ENCODE measurements at places on chromosomes 7 and 10.

DNA sequence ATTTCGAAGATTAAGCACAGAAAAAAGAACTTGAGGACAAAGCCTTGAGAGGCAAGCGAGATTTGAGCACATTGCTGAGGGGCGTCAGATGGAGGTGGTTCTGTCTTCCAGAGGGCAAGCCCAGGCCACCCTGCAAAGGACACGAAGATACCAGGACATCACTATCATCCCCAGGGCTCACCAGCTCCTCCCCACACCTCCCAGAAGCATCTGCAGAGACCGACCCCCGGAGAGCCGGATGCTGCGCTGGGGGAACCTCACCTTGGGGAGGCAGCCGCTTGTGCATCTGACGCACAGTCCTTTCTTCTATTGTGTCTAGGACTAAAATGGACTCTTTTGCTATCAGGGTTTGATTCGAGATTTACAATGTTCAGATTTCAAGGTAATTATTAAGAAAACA lies 259.7 kb downstream of the DNAJB6 start:
- DNase-seq = no peak

DNA sequence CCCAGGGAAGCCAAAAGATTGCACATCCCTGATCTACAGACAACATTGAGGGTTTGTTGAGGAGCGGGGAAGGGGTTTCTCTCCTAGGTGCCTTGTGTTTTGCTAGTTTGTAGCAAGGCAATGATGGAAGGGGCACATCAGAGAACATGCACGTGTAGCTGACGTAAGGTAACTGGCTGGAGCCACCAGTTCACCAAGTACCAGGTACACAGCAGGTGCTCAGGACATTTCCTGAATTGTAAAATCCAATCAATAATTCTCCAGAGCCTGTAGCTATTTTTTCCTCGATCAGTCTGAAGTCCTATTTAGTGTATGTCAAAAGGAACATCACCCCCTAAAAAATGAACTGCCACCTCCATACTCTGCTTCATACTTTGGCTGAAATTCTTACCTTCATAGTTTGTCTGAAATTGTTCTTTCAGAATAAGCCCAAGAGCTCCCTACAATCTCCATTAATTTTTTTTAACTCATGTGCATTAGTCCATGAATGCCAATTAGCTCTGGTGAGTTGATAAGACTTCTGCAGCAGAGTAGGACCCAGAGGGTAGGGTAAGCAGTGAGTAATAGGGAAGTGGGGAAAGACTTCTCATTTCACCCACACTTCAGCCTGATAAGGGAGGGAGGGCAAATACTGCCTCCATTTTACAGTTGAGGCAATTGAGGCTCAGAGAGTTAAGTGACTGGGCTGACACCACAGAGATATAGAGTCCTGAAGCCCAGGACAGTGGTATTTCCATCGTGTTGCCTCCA lies 36.0 kb upstream of the SLC26A3 start:
- DNase-seq = no peak

- DNase-seq = no peak
Measured at GRCh38 chr7:97555857-97556421, 175.9 kb upstream of the TAC1 start.

DNA sequence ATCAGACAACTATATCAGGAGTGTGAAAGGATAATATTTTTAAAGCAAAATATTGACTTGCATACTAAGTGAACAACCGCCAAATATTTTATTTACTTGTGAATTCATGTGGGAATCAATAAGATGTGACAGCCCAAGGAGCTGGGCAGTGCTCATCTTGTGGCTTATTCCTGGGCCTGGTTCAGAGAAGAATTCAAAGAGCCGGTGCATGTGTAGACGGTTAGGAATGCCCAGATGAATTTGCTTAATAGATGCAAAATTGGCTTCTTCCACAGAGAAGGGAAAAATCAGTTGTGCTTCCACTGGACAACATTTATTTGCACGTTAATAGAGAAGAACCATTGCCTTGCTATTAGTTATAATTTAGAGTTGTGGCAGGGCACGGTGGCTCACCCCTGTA lies 4.4 kb downstream of the MYL7 start:
- no peak for DNase-seq

- DNase-seq = no peak
Measured at GRCh38 chr7:107014387-107015023, 30.0 kb upstream of the PRKAR2B start.

GRCh38 chr10:107031931-107032699 lies 132.4 kb downstream of the SORCS1 start:
- no peak for DNase-seq

DNA sequence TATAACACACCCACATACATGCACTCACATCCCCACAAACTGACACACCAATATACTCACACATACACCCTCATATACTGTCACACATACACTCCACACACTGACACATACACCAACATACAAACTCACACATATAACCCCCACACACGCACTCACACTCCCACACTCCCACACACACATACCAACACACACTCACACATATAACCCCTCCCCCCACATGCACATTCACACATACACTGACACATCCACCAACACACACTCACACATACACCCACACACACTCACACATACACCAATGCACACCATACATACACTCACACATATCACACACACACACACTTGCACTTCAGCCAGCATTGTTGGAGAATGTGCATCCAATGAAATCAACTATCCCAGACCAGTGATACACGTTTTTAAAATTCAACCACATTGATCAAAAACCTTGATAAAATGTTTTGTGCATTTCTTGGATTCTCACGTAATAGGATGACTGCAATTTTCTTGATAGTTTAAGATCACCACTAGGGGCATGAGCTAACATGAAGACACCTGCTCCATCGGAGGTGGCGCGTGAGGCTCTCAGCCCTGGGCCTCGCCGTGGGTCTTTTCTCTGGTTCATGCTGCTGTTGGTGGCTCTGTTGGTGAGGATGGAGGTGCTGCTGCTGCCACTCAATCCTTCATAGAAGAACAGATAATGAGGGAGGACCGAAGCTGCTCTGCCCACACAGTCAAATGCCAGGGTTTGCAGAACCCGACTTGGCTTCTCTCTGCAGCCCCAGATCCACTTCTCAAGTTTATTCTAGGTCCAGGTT lies 32.1 kb upstream of the CHST15 start:
- no peak for DNase-seq

DNA sequence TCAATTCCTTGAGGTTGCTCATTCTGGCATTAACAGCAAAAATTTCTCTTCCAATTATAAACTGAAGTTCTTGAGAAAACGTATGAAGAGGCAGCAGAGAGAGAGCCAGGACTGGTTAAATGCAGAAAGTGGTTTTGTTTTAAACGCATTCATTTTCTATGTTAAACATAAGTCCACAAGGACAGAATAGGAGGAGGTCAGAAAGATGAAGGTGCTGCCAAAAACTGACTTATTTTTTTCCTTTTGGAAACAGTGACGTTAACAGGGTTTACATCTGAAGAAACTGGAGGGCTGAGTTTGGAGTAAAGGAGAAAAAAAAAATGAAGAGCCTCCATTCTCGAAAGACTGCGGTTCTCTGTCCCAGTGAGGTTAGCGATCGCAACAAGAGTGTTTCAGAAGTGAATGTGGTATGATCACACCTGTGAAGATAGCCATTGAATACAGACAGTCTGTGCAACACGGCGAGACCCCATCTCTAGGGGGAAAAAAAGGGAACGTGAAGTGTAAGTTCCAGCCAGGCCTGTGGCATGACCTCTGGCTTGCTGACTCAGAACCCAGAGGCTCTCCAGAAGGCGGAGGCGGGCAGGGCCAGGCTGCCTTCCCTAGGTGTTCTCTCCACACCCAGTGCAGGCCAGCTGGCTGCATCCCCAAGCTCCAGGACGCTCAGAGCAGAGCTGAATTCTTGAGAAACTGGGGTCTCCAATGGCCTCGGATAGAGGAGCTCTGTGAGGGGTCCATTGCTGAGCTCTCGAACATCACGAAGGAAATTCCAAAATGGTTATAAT lies 84.0 kb downstream of the CHST15 start:
- no peak for DNase-seq

DNA sequence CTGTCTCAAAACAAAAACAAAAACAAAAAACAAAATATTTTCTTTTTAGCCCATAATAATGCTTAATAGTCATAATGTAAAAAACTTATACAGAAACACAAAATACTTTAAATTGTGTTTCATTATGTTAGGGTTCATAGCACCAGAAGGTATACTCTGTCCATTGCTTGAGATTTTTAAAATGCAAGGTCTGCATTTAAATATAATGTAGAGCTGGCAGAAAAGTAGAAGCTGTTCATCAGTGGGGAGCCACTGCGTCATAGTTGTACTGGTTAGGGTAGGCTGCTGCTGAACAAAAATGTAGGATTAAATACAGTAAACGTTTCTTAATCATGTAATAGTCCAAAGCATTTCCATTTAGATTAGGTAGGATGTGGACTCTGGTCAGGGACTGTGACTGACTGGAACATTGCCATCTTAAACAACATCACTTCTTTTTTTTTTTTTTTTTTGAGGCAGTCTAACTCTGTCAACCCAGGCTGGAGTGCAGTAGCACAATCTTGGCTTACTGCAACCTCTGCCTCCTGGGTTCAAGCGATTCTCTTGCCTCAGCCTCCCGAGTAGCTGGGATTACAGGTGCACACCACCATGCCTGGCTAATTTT lies 85.2 kb downstream of the ANKIB1 start:
- DNase-seq = no peak

GRCh38 chr10:73941300-73941699 lies 30.4 kb downstream of the PLAU start:
- DNase-seq = no peak
